ENCODE measurements at places on chromosomes 11 and 22.

DNA sequence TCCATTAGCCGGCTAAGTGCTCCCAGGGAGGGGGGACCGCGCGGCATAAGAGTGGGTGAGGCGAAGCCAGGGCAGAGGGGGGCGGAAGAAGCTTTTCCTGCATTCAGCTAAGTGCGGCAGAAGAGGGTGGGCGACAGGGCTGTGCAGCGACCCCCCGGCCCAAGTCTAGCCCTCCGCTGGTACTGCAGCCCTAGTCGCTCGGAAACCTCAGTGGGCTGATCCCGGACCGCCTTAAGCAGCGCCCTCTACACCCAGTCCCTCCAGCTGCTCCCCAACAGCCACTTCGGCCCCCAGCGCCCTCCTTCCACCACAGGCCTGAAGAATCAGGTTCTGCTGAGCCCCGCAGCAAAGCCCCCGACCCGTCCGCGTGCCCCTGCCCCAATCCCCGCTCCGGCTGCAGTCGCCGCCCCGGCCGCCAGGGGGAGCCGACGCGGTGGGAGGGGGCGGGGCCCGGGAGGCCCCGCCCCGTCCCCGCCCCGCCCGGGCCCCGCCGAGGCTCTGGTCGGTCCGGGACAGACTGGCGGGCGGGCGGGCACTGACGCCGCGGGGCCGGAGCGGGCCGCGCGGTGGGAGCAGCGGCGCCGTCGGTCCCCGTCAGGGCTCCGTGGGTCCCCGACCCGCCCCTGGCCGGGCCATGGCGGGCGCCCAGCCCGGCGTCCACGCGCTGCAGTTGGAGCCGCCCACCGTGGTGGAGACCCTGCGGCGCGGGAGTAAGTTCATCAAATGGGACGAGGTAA lies at the start of gene PLCB3:
Gene PLCB3, plus strand, starts transcription at position 515 of the 737 bp plus-strand sequence. Its CDS starts 120 bp downstream, at position 635.
- no peak for DNase-seq

DNA sequence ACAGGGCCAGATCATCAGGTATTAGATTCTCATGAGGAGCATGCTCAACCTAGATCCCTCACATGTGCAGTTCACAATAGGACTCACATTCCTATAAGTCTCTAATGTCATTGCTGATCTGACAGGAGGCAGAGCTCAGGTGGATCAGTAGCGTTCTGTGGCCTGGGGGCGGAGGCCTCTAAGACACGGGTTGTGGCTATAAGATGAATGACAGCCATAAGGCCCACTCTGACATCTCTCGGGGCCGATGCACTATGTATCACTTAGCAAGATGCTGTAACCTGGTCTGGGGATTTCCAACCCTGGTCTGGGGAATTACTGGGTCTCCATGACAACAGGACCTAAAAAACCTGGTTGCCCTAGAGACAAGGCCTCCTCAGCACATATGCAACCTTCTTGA lies 932.7 kb downstream of the TBC1D22A start:
- DNase-seq, result no peak

DNA sequence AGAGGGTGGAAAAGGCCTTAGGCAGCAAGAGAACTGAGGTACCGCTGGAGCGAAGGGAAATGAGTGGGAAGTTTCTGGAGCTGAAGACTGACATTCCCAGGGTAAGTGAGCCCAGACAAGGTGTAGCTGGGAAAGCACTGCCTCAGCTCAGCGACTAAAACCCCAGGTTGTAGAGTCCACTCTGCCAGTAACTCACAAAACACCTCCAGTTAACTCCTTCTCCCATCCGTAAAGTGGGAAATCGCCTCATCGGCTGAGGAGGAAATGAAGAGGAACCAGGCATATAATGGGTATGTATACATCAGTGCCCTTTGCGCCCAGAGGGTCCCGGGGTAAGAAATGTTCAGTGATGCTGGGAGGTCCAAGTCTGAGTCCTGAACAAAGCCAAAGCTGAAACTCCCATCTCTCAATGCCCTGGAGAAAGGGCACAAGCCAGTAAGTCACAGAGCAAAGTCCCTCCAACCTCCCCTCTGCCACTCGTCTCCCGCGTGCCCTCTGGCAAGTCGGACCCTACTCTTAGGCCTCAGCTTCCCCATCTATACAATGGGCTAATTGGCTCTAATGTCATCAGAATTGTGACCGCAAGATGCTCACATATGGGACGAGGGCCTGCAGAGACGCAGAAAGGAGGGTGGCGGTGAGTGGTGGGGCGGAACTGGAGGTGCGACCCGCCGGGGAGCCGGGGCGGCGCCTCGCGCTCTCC lies 588 bp downstream of the VPS37C start:
- DNase-seq, result no peak

GRCh38 chr11:93525601-93526345 lies 17.4 kb downstream of the SMCO4 start:
- no peak for DNase-seq

- DNase-seq, result no peak
Observed at GRCh38 chr11:91997226-91997625, 227.4 kb upstream of the FAT3 start.
